ENCODE measurements at places on chromosomes 16 and 17. TPM values are rescaled to one million over a fixed set of nuclear protein-coding genes. Genes with fewer than 3 reads are reported as not detected.

Gene MYO1D
- total RNA-seq = 65.4 TPM

Gene PPM1E
- total RNA-seq = under 0.01 TPM

Gene BICDL2
- 0.56 TPM for total RNA-seq

Gene ERBB2
- total RNA-seq = 26.8 TPM

Gene ARL5C
- not detected for total RNA-seq

Gene ACSM2A
- total RNA-seq = not detected

Gene AANAT
- total RNA-seq = not detected

Gene NRN1L
- total RNA-seq = not detected

Gene KCNH4
- under 0.01 TPM for total RNA-seq

Gene ABCC1
- total RNA-seq = 22.6 TPM

Gene EVPLL
- total RNA-seq = not detected

Gene HIGD1B
- total RNA-seq = not detected

Measured in regular cardiac myocyte (primary cell).